ENCODE measurements at places on chromosomes 1 and 21.

DNA sequence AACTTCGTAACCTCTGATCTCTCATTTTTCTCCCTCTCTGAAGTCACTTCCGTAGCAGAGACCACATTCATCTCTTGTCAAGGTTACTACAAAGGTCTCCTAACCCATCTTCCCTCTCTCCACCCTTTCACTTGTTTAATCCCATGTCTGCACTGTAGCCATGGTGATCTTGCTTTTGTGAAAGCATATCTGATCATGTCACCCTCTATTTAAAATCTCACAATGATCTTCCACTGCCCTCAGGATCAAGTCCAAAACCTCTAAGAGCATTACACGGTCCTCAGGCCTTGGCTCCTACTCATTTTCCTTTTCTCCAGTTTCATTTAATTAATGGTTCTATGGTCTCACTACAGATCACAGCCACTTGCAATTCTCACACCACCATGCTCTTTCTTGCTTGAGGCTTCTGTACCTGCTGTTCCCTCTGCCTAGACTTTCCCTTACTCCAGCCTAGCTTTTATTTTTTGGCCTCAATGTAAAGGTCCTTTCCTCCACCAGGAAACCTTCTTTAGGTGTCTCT is 12.1 kb downstream of the ARHGEF11 start:
- DNase-seq: no peak

GRCh38 chr21:38123626-38124025 is 133.2 kb upstream of the KCNJ15 start:
- no peak for DNase-seq

DNA sequence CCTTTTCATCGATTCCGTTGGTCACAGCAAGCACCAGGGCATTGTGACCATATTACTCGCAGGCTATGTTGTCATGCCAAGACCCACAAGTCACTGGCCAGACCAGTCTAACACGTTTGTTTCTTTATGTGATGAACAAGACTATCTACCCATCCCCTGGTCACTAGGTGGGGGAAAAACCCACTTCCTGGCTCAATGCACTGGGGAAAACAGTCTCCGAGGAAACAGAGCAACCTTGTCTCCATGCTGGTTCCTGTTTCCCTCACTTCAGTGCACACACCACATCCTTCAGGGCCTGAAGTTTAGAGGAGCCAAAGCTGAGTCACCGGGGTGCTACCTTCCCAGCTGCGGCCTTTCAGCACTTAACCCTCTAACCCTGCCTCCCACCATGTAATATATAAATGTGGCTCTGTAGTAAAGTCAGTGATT is 20.9 kb downstream of the ERICH3 start:
- no peak for DNase-seq

- DNase-seq: no peak
These were observed 154.0 kb downstream of the TGFB2 start for GRCh38 chr1:218499011-218499691.

DNA sequence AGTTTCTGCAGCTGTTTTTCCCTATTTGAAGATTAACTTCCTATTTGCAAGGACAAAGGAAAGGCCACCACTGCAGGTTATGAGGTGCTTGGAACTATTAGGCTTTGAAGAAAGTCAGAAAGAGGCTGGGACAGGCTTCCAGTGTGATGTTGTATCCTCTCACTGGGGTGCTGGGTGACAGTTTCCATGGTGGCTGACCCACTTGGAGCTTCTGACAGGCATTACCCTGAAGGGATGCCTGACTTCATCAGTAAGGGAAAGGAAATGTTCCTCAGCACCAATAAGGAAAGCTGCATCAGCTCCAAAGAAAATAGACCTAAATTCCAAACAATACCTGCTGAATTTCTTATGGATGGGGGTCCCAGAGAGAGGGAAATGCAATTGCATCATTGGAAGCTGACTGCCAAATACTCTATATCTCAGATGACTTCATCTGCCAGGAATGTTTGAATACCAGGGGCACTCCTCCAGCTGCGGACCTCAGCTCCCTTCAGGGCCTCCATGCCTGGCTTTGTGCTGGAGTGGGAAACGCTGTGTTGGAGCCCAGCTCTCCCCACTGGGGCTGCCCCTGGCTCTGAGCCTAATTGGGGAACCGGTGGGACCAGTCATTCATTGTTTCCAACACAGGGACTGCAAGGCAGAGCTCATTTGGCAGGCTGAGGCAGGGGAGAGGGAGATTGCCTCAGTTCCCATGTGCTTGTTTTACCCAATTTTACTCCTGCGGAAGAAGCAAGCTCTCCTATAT is 76.6 kb downstream of the RGL1 start:
- no peak for DNase-seq

GRCh38 chr1:203513585-203514031 is 19.7 kb downstream of the OPTC start:
- DNase-seq: no peak

DNA sequence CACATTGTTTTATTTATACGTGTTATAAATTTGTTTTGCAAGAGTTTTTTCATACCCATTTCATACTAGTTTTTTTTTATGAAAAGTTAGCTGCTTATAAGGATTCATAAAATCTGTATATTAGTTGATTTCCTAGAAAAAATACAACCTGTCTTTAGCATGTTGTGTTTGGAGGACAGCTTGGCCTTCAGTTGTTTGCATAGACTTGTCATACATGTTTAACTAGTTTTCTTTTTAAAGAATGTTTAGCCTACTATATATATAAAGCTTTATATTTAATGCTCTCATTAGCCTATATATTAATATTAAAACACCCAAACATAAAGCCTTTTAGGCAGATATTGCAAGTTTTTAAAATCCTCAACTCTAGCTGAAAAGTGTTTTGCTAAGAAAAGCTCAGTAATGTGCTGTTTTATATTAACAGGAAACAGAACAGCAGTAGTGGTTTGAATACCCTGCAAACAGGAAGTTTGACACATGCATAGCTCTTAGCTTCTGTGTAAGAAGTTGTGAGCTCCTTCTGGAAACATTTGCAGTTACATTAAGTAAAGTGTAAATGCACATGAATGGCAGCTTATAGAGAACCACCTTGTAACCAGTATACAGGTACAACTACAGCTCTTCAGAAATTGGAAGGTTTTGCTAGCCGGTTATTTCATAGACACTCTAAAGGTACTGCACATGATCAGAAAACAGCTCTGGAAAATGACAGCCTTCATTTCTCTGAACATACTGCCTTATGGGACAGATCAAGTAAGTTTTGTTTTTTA is at the start of gene PRKACB:
TSS of gene PRKACB (plus strand) at position 476 of the 770 bp plus-strand sequence. CDS start at position 567, 91 bp downstream.
- peak; percentile 77 for DNase-seq
